SW480 (cell line): ENCODE measurements at places on chromosomes 3 and 15.

- no peak for DNase-seq
Measured at GRCh38 chr3:79326642-79327041, 441.2 kb downstream of the ROBO1 start.

DNA sequence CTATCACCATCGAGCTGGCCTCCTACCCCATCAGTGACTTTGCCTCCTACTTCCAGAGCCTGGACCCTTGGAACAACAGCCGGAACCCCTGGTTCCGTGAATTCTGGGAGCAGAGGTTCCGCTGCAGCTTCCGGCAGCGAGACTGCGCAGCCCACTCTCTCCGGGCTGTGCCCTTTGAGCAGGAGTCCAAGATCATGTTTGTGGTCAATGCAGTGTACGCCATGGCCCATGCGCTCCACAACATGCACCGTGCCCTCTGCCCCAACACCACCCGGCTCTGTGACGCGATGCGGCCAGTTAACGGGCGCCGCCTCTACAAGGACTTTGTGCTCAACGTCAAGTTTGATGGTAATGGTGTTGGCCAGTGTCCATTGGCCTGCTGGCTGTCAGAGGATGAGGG, 6.1 kb downstream of the GRM2 start:
- no peak for DNase-seq

DNA sequence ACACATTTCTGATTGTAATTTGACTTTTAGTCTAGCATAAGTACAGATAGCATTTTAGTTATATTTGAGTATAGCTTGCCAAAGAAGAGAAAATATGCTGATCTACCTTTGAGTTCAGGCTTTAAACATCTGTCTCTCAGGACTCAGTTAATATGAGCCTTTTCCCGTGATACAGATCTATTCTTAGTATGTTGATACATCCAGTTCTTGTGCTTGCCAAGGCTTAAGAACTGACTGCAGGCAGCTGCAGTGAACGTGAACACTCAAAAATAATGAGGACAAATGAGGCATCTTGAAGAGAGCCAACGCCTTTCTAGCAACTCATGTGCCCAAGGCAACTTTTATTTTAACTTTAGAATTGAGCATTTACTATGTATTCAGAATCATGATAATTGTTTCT, 325.5 kb downstream of the SI start:
- no peak for DNase-seq

GRCh38 chr3:112200317-112200666, 67.2 kb upstream of the GCSAM start:
- DNase-seq: no peak

DNA sequence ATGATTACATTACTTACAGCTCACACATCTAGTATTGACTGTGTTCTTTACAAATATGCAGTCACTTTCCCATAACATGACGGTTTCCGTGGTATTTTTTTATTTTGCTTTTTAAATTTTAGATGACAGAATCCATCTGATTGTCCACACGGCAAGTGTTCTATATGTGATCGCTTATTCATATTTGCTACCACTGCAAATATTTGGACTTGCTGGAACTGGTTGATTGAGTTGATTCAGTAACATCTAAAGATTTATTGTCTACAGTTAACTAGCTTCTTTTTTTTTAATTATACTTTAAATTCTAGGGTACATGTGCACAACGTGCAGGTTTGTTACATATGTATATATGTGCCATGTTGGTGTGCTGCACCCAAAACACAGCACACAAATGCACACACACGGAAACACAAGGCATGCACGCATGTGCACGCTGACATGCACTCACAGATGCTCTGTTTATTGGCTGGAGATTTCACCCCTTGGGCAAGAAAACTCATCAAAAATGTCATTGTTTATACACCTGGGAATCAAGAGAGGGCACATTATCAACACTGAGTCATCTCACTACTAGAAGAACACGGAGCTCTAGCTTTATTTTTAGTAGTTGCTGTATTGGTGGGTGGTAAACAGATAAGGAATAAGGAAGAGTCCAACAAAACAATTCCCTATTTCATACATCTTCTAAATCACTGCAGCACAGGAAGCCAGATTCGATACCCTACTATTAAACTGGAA, 16.4 kb downstream of the ARRDC4 start:
- DNase-seq: no peak

DNA sequence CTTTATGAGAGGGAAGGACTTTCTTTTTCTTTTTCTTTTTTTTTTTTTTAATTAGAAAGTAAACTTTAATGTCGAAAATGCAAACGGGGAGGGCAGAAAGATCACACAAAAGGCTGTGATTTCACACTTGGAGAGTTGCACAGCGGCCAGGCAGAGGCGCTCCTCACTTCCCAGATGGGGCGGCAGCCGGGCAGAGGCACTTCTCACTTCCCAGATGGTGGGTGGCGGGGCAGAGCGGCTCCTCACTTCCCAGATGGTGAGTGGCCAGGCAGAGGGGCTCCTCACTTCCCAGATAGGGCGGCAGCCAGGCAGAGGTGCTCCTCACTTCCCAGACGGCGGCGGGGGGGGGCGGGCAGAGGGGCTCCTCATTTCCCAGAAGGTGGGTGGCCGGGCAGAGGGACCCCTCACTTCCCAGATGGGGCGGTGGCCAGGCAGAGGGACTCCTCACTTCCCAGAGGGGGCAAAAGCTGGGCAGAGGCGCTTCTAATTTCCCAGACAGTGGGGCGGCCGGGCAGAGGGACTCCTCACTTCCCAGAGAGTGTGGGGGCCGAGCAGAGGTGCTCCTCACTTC, 88.6 kb downstream of the ATP2B2 start:
- no peak for DNase-seq

DNA sequence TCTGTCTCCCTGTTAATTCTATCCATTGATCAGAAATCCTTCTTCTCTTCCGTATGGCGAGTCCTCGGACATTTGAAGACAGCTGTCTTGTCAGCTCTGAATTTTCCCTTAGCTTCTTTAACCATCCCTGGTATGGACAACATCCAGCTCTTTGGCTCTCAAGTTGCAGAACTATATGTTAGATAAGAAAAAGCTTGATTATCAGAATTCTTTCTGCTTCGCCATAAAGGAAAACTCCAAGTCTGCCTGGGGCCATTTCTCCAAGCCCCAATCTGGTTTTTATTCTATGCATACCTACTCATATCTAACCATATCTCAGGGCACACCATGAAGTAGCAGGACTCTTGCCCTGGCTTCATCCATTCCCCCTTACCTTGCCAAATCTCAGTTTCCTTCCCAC, 215.7 kb upstream of the TMC3 start:
- no peak for DNase-seq

GRCh38 chr3:18346097-18346496, 79.0 kb downstream of the SATB1 start:
- no peak for DNase-seq

- DNase-seq: no peak
Measured at GRCh38 chr3:114310695-114311094, 16.9 kb downstream of the TIGIT start.

GRCh38 chr15:98213346-98213979, 253.0 kb downstream of the ARRDC4 start:
- no peak for DNase-seq

- peak; percentile 50 for DNase-seq
Measured at GRCh38 chr3:48694610-48695392, 9.1 kb upstream of the NCKIPSD start.

DNA sequence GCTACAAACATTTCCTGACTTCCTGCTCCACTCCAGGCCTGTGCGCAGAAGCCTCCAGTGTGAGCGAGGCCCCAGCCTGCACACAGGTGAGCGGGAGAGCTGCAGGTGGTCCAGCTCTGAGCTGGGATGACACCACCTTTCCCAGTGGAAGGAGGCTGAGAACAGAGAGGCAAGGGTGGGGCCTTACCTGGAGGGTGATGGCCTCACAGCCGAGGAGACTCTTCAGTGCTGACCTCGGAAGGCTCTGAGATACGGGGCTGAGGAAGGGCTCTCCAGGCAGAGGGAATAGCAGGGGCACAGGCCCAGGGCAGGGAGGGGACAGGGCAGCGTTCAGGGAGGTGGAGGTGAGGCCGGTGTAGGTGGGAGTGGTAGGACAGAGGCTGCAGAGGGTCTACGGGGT, 70.8 kb downstream of the EFCAB12 start:
- DNase-seq: no peak

- no peak for DNase-seq
Measured at GRCh38 chr3:46049093-46049492, 21.8 kb upstream of the XCR1 start.
